ENCODE measurements at places on chromosomes 1 and 21.

DNA sequence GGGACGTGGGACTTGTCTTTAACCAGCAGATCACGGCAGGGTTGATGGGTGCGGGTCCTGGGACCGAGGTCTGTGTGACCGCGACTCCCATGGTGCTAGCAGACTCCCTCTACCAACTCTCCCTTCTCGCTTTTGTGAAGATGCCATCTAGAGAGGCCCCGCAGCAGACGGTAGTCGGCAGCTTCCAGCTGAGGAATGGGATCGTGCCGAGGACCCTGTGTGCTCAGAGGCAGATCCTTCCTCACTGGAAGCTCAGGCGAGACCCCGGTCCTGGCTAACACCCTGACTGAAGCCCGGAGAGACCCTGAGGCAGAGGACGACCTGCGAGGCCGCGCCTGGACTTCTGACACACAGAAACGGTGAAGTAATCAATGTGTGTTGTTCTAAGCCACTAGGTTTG lies 12.5 kb upstream of the SPATC1L start:
- DNase-seq: no peak

DNA sequence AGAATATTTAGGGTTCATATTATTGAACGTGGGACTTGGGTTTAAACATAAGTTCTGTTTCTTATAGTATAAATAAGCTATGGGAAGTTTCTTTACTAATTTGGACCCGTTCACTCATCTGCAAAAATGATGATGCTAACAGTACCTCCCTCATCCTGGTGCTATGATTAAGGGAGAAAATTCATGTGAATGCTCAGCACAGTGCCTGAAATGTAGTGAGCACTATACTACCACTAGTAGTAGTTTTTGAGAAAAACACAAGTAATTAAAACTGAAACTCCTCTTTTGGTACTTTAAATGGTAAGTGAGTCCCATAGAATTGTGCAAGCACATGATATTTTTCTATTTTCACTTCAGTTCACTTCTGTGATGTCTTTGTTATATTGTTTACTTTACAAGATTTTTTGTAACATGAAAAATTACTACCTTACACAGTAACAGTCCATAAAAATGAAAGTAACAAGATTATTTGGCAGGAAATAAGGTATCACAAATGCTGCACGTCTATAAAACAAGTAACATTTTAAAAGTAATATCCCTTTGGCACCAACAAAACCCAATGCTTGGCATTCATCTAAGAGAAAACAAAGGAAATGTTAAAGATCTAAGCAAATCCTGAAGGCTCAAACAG lies 11.3 kb upstream of the PTPRC start:
- DNase-seq: no peak

GRCh38 chr1:29506678-29507225 lies 270.4 kb downstream of the PTPRU start:
- no peak for DNase-seq

DNA sequence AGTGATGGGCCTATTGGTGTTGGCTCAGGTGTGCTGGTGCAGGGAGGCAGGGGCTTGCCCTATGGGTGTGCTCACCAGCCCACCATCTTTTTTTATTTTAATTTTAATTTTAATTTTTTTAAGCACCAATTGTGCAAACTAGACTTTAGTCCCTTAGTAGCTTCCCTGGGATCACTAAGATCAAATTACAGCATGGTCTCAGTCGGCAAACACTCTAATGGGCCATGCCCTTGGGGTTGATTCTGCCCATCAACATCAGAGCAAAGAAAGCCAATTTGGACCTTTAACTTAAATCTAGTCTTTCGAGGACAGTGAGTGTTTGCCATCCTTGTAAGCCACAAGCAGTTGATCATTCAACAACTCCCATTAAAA lies 64.7 kb upstream of the KCNE2 start:
- no peak for DNase-seq
